Ureter (tissue), 1 donor: ENCODE measurements at places on chromosomes 11 and 22.

DNA sequence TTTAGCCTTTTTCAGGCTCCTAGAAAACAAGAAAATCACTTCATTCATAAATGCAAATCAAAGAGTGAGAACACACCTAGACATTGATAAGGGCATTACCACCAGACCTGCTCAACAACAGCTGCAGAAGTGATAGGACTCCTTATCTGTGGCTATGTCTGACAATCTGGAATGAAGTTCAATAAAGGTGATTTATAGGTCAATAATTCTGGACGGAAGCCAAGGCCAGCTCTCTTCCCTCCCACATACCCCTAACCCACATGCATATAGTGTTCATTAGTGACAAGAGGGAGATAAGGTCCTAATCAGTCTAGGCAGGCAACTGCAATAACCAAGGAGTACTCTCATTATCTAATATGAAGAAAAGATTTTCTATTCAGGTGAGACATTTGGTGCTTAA is 111.3 kb downstream of the ETS1 start:
- DNase-seq: no peak

GRCh38 chr11:132423266-132423665 is 1052.9 kb downstream of the NTM start:
- DNase-seq: no peak

DNA sequence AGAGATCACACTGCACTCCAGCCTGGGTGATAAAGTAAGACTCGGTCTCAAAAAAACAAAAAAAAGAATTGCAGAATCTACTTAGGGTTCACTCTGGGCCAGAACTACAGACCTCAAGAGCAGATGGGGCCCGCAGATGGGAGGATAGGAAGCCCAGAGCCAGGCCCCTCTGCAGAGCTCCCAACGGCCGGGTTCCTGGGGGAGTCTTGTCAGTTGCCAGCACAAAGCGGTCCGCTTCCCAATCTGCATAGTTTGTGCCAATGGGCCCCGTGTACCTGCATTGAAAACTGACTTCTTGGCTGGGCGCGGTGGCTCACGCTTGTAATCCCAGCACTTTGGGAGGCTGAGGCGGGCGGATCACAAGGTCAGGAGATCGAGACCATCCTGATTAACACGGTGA is 1.7 kb upstream of the CHID1 start:
- no peak for DNase-seq

DNA sequence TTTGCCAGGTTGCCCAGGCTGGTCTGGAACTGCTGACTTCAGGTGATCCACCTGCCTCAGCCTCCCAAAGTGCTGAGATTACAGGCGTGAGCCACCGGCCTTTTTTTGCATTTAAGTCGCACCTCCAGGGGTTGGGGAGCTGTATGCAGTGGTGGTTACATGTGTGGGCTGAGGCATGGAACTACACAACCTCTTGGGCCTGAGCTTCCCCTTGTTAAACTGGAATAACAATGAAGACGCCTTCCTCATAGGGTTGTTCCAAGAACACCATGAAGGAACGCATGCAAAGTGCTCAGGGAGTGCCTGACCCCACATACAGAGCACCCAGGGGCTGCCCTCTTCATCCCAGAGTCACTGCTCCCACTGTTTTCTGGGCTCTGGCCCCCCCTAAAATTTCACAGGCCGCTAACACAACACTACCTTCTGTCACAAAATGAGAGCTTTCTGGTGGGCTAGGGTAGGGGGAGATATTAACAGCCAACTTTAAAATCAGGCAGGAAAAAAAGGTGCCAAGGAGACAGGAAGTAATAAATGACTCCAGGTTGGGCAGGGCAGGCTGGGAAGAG is 1.3 kb upstream of the FAM118A start:
- no peak for DNase-seq

DNA sequence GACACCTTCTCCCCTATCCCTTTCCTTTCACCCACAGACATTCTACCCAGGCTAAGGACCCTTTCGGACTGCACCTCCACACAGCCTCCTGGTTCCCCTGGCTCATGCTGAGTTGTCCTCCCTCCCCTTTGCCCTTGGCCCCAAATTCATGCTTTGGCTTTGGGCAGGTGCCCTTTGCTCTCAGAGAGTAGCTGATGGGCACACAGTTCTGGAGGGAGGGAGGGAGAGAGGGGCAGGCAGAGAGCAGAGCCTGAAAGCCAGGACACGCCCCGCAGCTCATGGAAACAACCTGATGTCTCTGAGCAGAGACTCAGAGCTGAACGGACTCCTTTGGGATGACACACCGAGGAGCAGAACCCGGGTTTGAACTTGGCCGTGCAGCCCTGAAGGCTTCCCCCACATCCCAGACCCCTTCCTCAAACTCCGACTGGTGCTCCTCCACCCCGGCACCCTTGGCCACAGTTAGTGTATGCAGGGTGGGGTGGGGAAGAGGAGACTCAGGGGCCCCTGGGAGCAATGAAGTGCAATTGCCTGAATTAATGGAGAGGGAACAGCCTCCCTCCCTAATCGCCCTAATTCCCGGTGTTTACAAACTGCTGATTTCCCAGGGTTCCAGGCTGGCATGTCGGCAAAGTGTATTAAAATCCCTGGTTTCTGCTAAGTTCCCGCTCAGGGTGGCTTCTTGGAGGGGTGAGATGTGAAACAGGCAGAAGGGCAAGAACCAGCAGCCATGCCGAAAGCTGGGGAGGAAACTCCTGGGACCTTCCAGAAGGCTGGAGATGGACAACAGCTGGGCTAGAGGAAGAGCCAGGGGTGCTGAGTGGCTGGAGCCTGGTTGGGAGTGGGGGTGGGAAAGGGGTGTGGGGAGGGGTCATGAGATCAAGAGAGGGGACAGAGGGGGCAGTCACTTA is 71.2 kb upstream of the SHISAL1 start:
- DNase-seq: no peak

DNA sequence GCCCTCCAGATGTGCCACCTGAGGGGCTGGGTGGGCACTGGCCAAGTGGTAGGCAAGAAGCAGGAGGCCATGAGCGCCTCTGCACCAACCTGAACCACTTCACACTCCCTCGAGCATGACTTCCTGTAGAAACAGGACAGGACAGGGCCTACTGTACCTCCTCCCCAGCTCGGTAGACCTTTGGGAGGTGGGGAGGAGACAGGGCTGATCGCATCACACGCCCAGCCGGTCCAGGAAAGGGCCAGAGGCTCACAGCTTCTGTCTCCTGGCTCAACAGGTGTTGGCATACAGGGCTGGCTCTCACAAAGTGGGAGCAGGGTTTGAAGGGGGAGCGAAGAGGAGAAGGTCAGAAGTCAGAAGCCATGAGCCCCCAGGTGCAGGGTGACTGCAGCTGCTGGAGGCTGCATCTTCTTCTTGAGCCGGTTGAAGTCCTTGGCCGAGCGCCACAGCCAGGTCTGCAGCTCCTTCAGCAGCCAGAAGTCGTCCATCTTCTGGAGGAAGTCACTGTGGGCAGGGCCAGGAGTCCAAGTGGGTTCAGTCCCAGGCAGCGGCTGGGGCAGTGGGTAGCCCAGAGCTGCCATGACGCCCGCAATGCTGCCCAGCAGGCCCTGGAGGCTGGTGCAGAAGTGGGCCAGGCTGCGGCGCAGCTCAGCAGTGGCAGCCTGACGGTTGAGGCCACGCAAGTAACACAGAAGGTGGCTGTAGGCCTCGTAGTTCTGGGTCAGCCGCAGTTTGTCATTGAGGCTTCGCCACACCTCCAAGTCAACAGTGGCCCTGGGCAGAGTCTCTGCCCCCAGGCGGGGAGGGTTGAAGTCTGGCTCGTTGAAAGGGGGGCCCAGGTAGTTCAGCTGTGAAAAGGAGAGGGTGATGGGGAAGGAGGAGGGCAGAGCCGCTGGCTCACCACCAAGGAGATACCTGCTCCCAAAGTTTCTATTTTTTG is 8.3 kb downstream of the CLCF1 start:
- DNase-seq: no peak

- DNase-seq: peak; percentile 64
Measured at GRCh38 chr11:59247531-59248227, 35.0 kb upstream of the MPEG1 start.
